ENCODE measurements at places on chromosomes 16 and 17.
A peak's percentile ranks its signal among the peaks of the same experiment; 100 is the strongest.

- no peak for DNase-seq
Observed at GRCh38 chr16:53785044-53785443, 81.1 kb downstream of the FTO start.

DNA sequence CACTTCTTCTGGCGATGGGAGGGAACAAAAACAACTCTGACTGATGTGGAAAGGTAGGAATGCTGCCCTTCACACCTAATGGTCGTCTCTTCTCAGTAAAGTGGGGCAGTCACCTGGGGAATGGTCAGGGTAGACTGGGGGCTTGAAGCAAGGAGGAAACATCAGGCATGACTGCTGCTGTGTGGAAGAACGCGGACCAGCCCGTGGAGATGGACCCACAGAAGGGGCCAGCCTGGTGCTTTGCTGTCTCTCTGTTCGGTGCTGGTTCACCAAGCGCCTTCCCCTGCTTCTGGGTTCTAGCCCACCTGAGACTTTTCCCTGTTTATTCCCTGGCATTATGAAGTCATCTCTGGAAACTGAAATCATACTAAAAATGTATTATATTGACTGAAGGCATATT is 96.2 kb upstream of the DNAH17 start:
- no peak for DNase-seq

DNA sequence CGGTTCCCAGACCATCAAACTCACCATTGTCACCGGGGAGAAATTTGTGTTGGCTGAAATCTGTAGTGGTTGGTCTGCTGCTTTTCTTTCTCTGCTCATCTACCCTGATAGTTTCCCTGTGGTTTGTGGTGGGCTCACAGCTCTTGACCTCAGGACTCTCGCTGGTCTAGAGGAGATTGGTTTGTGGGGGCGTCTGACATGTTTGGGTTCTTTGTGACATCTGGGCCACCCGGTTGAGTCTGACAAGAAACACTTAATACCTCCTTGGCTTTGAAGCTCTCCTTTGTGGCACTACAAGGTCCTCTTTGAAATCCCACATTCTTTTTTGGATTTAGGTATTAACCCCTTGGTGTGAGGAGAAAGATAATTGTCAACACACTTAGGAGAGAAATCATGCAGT is 662.0 kb downstream of the WWOX start:
- no peak for DNase-seq

- DNase-seq = no peak
Observed at GRCh38 chr17:28433721-28434120, 27.7 kb upstream of the SLC46A1 start.

GRCh38 chr16:55323637-55324271 is at the start of gene IRX6:
Gene IRX6 (plus strand): TSS chr16:55324203. CDS start chr16:55325092, 889 bp downstream.
- DNase-seq = no peak

DNA sequence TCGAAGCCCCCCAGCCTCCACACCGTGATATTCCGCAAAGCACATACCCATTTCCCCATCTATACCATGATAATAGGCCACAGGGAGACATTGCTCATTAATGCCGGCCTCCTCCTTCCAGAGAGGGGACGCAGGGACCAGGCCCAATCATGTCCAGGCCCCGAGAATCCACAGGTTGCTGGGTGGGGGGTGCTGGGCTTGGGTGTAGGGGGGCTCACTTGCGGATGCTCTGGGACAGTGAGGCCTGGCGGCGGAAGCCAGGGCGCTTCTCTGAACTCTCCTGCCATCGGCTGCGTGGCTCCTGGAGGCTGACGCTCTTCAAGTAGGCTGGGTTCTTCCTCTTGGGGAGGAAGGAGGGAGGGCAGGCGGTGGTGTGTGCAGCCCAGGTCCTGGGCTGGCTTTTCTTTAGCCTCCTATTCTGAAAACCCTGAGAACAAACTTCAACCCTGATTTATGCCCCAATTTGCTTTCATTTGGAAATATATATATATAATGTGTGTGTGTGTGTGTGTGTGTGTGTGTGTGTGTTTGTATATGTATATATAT is 12.2 kb downstream of the AANAT start:
- no peak for DNase-seq

- peak; percentile 31 for DNase-seq
Observed at GRCh38 chr17:62981933-62982332, 15.9 kb downstream of the TANC2 start.

DNA sequence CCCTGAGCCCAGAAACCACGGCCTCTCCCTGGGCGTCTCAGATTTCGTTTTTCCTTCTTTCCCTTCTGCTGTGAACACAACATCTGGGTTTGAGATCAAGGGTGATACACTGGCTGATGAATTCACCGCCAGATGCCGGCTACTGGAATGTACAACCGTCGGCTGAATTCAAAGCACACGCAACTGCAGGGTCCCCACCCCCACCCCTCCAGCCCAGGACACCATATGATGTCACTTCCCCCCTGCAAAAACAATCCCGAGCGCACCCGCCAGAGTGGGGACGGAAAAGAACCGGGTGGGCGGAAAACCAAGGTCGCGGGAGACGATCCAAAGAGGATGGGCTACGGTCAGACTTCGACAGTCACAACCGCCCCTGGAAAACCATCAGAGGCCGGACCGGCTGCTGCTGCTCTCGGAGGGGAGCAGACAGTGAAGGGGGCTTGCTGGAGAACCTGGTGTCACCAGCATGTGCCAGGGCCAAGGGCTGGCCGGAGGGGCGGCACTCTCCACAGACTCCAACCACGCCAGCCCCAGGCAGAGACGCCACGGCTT is 23.3 kb downstream of the CEP295NL start:
- DNase-seq = peak; percentile 44

GRCh38 chr16:10577305-10578202 is 2.8 kb downstream of the EMP2 start:
- no peak for DNase-seq

DNA sequence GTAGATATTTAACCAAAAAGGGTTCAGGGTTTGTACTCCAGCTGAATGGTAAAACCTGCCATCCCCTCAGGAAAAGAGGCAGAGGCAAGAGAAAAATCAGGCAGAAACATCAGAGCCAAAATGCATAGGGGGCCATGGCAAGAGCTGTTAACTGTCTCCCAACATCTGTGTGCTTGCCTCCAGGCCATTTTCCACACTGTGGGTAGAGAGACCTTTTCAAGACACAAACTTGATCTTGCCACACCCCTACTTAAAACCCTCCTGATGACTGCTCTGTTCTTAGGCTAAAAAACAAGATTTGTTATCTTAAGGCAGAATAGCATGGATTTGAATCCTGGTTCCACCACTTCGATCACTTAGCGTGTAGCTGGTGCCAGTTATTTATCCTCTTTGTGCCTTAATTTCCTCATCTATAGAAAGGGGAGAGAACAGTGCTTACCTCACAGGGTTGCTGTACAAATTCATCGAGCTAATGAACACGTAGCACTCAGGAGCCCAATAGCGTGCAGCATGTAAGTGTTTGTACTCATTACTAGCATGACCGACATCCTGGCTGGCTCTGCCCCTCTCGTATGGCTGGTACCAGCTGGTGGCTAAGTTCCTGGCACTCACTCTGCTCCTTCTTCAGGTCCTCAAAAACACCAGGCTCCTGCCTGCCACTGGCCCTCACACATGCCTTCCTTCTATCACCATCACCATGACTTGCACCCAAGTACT is 25.8 kb downstream of the STAT3 start:
- DNase-seq = no peak

GRCh38 chr16:28298511-28298878 is 6.2 kb downstream of the SBK1 start:
- no peak for DNase-seq

GRCh38 chr17:67496286-67496685 is 119.2 kb downstream of the PITPNC1 start:
- no peak for DNase-seq

DNA sequence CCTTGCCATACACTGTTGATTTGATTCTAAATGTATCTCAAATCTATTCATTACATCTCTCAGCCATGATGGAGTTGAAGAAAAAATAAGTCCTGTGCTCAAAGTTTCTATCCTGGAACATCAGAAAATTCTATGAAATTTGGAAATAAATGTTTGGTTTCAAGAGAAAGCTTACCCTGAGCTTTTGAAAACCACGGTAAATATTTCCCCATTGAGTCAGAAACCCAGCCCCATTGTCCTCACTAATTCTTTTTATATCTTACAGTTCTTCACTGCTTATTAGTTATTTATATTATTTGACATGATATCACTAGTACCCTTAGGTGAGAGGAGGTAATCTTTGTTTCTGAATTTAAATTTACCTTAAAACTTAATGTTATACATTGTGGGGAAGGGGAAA is 128.5 kb downstream of the MRTFB start:
- DNase-seq = no peak

- peak; percentile 61 for DNase-seq
Observed at GRCh38 chr16:1331712-1332617, 1.5 kb upstream of the BAIAP3 start.

DNA sequence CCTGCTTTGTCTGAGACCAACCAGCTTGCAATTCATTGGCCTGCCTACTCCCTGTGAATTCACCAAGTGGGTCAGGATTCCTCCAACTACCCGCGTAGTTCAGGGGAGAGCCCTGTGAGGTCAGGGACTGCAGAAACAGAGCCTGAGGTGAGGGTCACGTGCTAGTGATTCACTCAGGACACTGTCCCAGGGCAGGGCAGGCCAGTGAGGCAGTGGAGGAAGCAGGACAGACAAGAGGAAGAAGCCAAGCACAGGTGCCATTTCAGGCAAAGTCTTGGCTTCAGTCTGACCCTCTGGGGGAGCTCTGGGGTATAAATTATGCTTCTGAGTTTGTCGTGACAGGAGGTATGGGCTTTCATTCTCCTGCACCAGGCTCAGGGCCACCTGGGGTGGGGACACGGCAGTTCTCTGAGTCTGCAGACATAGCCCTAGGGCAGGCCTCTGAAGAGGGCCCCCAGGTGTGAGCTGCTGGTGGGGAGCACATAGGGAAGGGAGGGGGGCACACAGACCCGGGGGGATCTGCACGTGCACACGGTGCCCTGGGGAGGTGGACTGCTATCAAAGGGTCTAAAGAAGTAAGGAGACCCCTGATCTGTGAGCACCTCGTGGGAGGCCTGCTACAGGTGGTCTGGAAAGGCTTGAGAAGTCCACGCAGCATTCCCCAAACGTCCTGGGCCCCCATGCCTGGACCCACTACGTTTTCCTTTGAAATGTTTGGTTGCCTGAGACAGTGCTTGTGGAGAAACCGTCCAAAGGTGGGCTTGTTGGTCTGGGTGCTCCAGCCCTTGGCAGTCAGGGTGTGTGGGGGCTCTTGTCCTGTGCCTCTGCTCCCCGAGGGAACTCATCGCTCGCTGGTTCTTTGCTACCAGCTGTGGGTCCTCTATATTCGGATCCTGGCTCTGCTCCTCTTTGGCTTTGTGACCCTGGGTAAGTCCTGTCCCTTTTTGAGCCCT is 46.4 kb downstream of the NKD1 start:
- peak; percentile 12 for DNase-seq

GRCh38 chr16:30046588-30046987 is 15.5 kb upstream of the TLCD3B start:
- DNase-seq = no peak

- DNase-seq = no peak
Observed at GRCh38 chr16:24837969-24838368, 7.8 kb upstream of the SLC5A11 start.

DNA sequence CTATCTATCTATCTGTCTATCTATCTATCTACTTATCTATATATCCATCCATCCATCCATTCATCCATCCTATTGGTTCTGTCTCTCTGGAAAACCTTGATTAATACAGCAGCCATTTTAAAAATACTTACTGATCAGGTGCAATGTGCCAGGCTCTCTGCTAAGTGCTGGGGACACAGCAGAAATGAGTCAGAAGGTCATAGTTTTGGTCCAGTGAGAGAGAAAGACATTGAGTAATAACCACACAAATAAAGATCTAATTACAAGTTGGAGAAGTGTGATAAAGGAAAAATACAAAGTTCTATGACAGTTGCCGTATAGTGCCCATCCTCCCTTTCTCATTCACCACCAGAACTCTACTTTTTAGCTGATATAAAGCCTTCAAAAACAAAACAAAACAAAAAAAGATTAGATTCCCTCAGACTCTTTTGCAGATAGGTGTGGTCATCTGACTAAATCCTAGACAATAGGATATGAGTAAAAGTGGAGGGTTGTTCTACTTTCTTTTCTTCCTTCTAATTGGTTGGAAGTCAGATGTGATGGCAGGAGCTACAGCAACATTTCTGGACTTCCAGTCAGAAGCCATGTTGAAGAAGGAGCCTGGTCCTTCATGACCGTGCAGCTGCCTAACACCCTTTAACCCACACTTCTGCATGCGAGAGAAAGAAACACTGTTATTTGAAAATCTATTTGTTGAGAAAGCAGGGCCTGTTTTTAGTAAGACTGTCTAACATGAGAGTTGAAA is 72.0 kb upstream of the TOX3 start:
- DNase-seq = no peak

GRCh38 chr16:51807551-51807950 is 656.5 kb upstream of the SALL1 start:
- peak; percentile 61 for DNase-seq

GRCh38 chr17:61511480-61512182 is 59.4 kb downstream of the TBX4 start:
- no peak for DNase-seq

DNA sequence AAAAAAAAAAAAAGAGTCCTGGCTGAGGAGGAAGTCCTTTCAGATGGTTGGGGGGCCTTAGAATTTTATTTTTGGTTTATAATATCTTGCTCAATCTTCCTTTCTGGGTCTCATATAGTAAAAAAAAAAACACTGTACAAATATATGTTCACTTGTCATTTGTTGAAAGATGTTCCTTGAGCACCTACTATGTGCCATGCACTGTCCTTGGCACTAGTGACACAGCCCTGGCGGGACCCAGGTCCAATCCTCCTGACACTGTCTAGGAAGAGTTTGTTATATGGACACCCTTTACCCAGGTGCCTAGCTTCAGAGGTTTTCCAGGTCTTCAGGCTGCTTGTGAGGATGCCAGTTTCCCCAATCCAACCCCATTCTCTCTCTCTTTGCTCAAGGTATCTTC is 2.0 kb downstream of the CHST4 start:
- DNase-seq = no peak

GRCh38 chr17:34133350-34133749 is 121.7 kb upstream of the CCL2 start:
- DNase-seq = no peak

DNA sequence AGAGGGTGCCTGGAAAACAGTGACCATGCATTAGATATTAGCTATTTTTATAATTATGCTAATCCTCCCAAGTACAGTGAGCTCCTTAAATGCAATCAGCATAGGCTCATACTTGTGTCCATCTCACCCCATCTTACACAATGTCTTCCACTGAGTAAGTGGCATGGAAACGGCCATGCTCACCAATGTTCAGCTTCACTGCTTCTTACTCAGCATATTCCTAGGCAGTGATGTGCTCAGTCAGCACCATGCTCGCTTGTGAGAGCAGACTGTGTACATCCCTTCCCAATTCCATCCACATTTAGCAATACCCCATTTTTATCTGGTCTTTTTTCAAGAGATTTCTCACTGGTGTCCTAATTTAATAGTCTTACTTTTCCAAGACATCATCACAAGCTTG is 454.8 kb upstream of the SOX9 start:
- no peak for DNase-seq

Data from A172 (cell line).